Type B pancreatic cell (in vitro differentiated cells): ENCODE measurements at places on chromosomes 7 and 10.

GRCh38 chr7:73831834-73832651 is 1.2 kb downstream of the CLDN4 start:
- DNase-seq = peak; percentile 81

DNA sequence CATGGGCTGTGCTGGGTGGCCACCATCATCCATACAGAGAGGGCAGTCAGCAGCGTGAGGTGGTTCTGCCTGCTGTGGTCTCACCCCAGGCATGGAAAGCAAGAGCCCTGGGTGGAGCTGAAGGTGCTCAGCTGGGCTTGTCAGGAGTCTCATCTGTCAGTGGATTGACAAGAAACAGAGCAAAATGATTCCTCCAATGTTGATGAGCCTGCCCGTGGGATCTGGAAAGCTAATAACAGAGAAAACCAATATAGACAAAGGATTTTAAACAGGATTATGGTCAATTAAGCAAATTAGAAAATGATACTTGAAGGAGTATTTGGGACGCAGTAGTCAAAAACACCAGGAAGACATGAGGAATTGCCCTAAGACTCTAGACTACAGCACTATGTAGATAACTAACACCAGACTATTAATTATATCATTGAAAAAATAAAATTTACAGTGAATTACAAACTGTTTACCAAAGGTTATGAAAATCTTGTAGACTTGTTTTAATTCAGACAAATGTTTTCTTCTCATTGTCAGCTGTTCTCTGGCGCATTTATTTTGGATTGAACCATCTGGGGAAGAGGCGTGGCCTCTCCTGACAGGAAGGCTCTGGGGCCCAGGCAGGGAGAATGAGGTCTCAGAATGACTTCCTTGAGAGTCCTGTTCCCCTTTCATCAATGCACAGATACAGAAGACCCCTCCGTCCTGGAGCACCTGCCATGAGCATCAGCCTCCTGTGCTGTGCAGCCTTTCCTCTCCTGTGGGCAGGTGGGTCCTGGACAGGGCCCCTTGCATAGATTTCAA is 211.2 kb upstream of the PRSS58 start:
- no peak for DNase-seq

DNA sequence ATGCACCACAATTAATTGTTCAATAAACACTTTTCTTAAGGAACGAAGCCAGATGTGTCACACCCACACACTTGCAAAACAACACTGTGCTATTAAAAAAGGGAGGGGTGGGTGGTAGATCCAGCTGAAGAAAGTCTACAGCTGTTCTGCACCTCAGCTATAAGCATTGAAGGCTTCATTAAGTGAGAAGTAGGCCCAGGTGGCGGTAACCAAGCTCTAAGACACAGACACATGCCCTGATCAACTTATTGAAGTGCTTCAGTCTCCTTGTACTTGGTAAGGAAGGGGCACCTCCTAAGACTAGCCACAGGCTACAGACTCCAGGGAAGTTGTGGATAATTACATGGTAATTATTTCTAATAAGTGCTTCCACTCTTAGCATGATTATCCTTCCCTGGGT is 4.5 kb upstream of the CPVL start:
- no peak for DNase-seq

DNA sequence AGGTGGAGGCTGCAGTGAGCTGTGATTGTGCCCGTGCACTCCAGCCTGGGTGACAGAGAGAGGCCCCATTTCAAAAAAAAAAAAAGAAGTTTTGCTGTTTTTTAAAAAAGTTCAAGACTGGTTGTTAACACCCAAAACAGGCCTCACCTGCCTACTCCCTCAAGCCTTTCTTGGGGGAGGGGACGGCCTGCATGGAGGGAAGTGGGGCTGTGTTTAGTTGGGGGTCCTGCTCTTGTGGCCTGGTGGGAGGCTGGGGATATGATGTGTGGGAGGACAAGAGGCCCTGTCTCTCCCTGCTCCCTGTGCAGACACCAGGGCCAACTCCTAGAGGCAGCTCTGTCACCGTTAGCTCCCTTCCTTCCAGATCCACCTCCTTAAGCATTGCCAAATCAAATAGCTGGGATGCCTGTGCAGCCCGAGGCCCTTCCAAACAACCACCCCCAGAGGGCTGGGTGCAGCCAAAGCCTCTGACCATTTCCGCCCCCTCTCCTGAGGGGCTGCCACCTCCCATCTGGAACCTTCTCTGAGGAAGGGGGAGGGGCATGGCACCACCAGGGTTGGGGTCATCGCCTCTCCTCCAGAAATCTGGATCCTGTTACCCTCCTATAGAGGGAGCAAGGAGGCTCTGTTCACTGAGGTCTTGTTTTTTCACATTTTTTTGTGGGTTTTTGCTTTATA is 32.9 kb upstream of the ANKRD2 start:
- no peak for DNase-seq

GRCh38 chr7:95398155-95398940 is 2.2 kb upstream of the PON3 start:
- no peak for DNase-seq

DNA sequence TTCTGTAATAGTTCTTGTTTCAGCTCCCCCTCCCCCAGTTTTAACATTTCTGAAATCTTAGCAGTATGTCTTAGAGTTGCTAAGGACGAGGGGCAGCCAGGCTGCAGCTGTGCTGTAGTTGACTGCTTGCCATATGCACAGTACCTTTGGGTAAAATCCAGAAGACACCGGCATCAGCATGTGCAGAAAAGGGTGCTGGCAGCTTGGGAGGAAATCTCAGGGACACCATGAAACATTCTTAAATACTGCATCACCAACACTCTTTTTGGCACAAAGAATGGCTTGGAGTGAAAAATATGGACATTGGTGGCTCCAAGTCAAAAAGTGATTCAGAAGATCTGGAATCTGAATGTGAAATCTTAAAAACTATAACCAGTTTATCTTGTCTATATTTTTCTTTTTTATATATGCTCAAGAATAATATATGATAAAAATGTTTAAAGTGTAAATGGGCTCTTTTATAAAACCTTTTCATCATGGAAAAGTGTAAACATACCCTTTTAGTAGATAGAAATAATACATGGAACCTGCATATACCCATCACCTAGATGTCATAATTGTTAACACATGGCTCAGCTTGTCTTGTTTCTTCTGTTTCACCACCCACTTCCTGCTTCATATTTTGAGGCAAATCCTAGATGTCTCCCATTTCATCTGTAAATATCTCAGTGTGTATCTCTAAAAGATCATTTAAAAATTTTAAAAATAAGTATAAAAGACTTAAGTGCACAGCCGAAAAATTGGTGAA is 34.4 kb upstream of the ARMS2 start:
- no peak for DNase-seq

DNA sequence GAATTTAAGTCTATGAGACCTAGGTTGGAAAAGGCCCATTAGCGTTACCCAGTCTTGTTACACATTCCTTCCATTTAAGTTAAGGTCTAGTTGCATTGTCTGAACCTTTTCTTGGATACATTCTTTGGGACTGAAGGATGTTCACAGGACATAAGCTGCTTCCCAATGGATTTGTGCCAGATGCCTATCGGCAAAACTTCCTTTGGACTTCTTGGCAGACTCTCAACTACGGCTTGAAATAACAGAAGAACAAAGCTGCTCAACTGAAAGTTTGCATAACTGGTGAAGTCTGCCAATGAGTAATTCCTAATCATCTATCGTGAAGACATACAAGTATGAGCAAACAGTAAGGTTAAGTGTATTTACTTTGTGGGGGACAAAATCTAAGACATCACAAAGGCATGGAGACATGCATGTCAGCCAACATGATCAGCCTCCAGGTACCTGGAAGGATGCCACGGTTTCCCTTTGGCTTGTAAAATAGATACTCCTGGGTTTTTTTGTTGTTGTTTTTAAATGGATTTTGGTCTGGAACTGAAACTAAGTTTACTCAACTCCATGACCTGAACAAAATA is 35.4 kb downstream of the MALSU1 start:
- DNase-seq = no peak
